ENCODE measurements at places on chromosomes 3 and 15.
A peak's percentile ranks its signal among the peaks of the same experiment; 100 is the strongest.

DNA sequence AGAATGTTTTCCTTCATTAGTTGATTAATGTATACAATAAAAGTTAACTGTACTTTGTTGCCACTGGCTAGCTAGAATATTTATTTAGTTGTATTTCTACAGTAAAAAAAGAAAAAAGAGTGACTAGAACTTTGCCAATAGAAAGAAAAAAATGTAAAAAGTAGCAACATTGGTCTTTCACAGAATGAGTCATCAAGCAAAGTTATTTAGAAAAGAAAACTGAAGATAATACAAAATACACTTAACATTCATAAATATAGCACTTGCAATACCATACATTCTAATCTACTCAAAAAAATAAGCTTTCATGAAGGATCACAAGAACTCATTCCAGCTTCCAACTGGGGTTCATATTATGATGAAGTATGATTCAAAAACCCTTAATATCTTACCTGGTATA lies 83.4 kb downstream of the AQR start:
- DNase-seq = no peak

DNA sequence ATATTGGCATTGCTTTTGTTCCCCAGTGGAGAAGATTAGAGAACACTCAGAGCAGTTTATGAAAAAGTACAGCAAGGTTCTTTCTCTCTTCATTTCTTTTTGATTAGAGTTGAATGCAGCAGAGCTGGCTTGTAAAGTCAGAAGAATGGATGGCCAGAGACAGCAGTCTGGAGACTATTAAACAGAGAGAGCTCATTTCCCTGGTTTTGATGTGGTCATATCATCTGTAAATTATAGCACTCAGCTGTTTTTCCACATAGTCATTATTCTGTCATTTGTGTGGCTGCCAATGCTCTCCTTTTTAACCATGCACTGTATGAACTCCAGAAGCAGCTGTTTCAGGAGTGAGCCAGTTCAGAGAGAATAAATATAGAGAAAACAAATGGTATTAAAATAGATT lies 177.4 kb upstream of the CRBN start:
- DNase-seq = no peak

- no peak for DNase-seq
Measured at GRCh38 chr3:146342989-146343388, 92.1 kb upstream of the PLSCR4 start.

- DNase-seq = no peak
Measured at GRCh38 chr15:89150762-89151664, 62.8 kb downstream of the ABHD2 start.

DNA sequence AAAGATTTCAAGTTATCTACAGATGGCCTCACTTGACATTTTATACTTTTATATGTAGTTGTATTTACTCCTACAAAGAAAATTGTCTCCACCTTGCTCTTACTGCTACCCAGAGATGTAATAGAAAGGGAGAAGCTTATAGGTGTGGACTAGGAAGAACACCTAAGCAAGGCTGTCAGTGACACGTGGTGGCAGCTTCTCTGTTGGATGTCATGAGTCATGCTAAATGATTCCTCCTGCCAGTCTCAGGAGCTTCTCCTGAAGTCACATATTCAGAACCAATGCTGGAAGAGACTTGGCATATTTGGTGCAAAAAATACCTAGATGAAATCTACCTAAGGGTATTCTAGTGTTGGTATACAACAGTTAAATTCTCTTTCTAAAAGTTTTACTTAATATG lies 184.7 kb downstream of the LRRC3B start:
- no peak for DNase-seq

- DNase-seq = no peak
Measured at GRCh38 chr3:100185847-100186246, 71.5 kb upstream of the FILIP1L start.

DNA sequence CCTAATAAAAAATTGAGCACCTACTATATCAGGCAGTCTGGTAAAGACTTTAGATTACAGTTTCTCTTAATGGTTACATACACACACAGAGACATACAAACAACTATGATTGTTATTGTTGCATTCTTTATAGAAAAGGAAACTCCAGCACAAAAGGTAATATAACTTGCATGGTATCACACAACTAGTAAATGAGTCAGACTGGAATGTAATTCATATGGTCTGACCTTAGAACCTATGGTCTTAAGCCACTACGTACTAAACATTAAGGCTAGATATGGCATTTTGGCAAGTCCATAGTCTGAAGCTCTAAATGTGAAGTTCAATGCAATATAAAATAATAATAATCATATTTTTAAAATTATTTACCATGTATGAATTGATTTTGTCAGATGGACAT lies 380.6 kb downstream of the LSAMP start:
- DNase-seq = no peak

GRCh38 chr3:72144773-72145505 lies 360.0 kb upstream of the PROK2 start:
- DNase-seq = peak; percentile 92

DNA sequence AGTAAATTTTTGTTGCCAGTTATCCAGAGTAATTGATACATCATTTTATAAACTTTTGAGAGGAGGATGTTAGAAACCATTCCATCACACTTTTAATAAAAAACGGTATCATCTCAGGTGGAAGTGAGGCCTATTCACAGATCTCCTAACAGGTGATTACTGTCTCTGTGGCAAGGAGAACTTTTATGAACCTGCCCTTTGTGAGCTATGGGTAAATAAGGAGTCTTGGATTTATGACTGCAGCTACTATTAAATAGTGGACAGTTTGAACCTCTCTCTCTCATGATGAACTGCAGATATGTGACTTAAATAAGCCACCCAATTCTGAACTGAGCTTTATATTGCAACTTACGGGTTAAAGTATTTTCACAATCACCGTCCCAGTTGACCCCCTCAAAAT lies 45.7 kb downstream of the ZFAND6 start:
- DNase-seq = no peak

GRCh38 chr3:136412307-136412706 lies 162.2 kb downstream of the PCCB start:
- DNase-seq = no peak

GRCh38 chr15:52518487-52519371 lies 10.0 kb downstream of the MYO5A start:
- no peak for DNase-seq

DNA sequence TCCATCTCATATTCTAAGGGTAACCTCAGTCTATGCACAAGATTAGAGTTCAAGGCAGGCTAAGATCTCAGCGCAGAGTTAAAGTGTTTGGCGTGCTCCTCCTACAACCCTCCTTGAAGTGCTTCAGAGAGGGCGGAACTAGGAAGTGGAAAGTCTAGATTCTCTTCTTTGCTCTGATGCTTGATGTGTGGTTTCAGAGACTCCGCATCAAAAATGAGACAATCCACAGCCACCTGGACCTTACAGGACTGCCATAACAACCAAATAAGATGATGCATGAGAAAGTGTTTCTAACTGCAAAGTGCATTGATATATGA lies 161.3 kb upstream of the ATP11B start:
- DNase-seq = no peak

All from erythroblast (primary cell).